ENCODE measurements at places on chromosomes 4 and X.

GRCh38 chrX:30302956-30303355, 6.2 kb downstream of the NR0B1 start:
- no peak for DNase-seq

DNA sequence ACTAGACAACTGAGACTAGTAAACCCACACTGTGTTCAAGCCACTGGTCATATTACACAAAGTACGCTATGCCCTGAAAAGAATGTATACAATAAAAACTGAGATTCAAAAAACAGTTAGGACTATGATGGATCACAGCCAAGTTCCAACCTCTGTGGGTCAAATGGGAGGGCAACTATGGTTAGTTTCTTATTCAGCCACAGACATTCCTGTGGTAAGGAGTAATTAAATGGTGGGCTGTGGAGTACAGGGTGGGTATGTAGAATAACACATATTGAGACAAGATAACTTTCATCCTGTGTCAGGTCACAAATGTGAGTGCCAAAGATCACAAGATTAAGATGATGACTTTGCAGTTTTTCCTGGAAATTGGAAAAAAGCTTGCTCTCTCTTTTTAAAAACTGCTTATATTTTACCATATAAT, 167.2 kb downstream of the NPNT start:
- no peak for DNase-seq

- DNase-seq, result no peak
These were observed 11.3 kb downstream of the RGS12 start for GRCh38 chr4:3303923-3304710.

DNA sequence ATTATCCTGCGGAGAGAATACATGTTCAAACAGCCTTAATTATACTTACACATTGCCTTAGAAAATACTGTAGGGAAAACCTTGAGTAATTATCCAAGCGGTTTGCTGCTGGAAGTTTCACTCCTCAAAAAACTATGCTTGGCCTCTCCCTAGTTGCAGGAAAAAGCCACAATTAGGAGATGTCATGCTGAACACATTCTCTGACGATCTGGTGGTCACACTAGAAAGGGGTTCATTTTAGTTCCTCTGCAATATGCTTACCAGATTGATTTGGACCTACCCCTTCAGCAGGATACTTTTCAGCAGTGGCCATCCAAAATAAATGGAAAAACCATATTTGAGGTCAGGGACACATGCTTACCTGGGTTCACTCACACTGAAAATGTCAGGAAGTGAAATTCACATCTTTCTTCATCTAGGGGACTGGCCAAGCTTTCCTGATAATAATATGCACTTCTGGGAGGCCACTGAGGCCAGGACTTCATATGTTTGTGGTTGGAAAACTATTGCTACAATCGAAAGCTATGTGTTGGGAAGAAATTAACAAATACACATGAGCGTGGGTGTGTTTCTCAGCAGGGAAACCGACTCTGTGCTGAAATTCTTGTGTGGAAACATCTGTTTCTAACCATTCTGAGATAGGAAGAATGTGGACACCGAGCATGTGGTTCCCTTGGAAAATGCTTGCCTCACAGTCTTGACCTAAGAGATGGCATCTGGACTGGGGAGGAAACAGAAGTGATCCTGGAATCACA, 68.8 kb downstream of the ATXN3L start:
- no peak for DNase-seq

- DNase-seq, result no peak
These were observed 23.3 kb upstream of the DCAF12L1 start for GRCh38 chrX:126575911-126576310.

DNA sequence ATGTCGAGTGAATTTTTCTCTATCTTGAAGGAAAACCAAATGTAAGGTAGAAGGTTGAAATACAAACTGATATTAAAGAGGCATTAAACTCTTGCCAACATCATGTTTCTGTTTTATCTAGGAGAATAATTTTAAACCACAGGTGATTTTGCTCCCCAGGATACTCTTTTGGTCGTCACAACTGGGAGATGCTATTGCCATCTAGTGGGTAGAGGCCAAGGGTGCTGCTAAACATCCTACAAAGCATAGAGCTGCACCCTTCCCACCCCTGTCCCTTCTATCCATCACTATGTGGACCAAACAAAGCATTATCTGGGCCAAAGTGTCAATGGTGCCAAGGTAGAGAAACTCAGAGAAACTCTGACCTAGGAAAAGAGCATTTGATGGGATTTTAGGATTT, 154.6 kb upstream of the MAGEB2 start:
- no peak for DNase-seq

DNA sequence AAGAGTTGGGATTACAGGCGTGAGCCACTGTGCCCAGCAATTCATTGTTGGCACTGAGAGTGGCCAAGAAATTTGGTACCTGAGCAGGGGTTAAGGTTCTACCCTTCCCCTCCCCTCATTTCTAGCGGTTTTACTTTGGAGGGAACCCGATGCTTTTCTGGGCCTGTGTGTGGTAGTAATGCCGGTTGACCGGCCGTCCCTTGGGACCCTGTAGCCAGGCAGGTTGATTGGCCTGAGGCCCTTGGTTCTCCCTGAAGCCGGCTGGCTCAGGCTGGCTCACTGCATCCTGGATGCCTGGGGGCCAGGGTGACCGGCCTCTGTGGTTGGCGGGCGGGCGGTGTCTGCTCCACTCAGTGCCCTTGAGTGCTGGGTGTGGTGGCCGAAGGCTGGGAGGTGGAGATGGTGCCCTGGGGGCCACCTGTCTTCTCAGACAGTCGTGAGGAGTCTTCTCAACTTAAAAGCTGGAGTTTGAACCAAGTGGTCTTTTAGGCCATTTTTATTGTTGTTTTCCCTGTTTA, 45.6 kb downstream of the RGS12 start:
- no peak for DNase-seq

Measured in stimulated activated CD4-positive, alpha-beta T cell treated with anti-CD3 and anti-CD28 coated beads, Interleukin-1b, Interleukin-23, amount 100 ng/mL, for 24 hours (primary cell).